Activated CD4-positive, alpha-beta T cell treated with anti-CD3 and anti-CD28 coated beads, Interleukin-2, Interleukin-6, amounts not matched to agents 100 ng/mL and 50 ng/mL, durations not matched to agents 16 hours and 8 hours (primary cell): ENCODE measurements at places on chromosomes 4 and X.

DNA sequence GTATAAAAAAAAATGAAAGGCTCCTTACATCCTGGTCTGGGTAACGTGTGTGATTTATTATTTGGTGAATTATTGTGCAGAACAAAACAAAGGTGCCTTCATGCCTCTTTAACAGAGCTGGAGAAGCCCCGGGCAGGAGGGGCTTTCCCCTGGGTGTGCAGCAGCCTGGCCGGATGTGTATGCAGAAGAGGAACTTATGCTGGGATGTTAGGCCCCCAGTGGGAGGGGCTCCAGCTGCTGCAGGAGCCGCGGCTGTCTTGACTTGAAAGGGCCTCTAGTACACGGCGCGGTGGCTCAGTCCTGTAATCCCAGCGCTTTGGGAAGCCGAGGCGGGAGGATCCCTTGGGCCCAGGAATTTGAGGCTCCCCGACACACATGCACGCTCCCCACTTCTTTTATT is 16.0 kb downstream of the CCNQ start:
- DNase-seq = peak; percentile 61

GRCh38 chr4:86908251-86908657 is 16.0 kb upstream of the C4orf36 start:
- no peak for DNase-seq

DNA sequence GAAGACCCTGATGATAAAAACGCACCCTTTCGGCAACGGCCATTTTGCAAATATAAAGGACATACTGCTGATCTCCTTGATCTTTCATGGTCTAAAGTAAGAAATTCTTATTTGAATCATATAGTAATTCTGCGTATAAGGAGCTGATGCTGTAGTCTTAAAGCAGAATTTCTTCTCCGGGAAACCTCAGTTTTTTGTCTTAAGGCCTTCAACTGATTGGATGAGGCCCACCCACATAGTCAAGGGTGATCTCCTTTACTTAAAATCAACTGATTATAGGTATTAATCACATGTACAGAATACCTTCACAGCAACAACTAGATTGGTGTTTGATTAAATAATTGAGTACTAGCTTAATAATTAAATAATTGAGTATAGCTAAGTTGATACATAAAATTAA is 62.8 kb upstream of the DOCK11 start:
- no peak for DNase-seq

DNA sequence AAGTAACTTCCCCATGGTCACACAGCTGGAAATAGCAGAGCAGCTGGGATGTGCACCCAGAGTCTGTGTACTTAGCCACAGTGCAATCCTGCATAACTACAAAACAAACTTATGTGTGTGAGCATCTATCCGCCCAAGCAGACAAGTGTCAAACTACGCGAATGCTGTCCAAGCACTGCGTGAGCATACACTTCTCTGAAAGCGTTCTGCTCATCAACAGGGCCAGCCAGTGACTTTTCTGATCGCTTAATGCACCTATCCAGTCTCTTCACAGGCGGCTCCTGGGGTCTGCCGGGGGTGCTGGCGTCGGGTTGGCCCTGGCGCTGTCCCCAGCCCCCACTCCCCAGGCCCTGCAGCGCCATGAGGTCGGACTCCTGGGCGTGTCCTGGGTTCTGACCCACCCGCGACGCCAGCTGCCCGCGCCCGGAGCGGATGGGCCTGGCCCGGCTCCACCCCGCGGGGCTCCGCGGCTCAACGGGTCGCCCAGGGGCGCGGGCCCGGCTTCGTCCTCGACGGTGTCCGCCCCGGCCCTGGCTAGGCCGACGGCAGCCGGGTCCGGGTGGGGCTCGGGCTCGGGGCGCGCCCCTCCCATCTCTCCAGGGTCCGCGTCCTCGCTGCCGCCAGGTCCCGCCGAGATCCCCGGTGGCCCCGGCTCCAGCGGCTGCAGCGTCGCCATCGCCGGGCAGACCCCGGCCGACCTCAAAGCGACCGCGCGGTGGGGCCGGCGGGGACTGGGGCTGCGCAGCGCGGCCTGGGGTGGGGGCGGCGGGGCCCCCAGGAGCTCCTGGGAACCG is 1.3 kb upstream of the ZNF141 start:
- DNase-seq = no peak

DNA sequence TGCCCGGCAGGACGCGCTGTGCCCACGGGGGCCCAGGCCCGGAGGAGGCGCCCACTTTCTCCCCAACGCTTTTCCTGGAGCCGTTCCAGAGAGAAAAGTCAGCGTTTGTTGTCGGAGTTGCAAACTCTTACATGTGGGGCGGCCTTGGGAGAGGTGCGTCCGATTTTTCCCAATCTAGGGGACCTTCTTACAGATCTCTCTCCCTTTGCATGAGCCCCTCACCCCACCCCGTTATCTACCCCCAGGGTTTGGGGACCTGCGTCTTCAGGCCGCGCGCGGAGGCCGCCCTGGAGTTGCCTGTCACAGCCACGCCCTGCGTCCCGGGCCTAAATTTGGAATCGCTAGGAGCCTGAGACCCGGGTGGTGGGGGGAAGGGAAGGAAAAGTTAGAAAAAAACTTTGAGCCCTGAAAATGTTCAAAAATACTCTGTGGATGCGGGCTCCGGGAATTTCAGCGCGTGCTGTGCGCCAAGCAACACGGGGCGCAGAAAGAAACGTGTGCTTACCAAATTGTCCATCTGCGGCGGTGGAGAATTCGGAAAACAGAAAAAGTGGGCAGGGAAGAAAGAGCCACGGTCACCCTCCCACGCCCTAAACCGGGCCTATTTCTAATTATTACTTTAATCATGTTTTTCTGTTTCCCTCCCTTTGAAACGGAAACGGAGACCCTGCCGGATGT is 587 bp downstream of the CD99 start:
- DNase-seq = peak; percentile 46

GRCh38 chr4:1356181-1356998 is 9.4 kb downstream of the UVSSA start:
- peak; percentile 53 for DNase-seq

DNA sequence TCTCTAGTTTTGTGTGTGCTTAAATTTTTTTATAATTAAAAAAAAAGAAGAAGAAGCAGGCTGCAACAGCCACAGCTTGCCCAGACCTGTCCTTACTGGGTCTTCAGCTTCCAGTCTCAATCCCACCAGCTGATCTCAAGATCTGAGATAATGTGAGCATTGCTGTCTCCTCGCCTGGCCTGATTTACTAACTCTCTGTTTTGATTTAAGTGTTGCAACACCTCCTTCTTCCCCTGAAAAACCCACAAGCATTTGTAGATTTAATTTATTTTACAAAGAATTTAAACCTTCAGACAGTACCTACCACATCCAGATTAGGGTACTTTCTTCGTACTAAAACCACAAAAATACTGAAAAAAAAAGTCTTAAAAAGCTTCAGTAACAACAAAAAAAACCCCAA is 38.0 kb downstream of the FAM241A start:
- DNase-seq = peak; percentile 28

DNA sequence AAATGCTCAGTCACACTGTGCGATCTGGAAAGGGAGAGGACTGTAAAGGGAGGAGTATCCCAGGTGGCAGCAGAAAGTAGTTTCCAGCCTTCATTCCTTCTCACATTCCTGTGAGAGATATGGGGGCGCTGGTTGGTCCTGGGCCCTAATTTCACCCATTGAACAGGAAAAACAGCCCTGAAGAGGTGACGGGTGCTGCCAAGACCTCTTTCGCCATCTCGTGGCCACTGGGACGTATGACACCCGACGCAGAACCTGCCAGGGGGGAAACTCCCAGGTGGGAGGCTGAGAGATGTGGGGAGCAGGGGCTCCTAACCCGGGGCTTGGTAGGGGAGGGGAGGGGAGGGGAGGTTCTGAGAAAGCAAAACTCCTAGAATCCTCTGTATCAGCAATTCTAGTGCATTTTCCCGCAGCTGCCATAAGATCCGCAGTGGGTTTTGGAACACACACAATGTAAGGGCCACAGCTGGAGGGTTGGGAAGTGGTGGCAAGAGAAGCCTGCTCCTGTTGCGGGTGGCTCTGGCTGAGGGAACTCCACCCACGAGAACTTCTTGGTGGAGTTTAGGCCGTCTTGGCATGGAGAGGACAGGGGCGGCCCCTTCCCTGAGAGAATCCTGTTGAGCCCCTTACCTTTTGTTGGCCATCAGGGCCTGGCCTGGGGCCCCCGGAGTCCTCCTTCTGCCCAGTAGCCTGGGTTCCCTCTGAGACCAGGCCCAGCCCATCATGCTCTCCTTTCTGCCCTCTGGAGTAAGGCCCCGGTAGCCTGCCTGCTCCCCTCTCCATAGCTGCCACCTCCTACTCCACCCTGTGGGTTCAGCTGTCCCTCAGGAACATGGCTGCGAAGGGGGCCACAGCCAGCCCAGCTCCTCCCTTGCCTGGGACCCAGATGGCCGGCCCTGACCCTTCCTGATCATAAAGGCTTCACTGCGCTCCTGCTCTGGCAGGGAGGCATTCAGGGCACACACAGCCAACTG is 134.1 kb downstream of the OR13H1 start:
- DNase-seq = peak; percentile 64

- no peak for DNase-seq
Observed at GRCh38 chr4:189060104-189060503, 880.6 kb upstream of the FRG1 start.

GRCh38 chrX:111372086-111372485 is 39.9 kb downstream of the DCX start:
- DNase-seq = no peak

DNA sequence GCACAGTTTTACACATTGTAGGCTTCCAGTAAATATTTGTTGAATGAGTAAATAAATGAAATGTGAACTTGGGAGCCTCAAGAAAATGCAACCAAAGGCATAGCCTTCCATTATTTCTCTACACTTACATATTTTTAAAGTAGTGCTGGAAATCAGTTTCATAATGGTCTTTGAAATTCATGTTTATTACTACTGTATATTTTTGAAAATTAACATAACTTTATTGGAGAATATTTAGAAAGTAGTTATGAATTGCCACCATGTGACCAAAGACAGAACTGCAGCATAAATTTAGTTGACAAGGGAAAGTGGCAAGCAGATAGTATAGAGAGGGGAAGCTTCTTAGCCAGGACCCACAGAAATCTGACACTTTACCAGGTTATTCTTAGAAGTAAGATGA is 6.4 kb downstream of the TCEAL8 start:
- peak; percentile 13 for DNase-seq

DNA sequence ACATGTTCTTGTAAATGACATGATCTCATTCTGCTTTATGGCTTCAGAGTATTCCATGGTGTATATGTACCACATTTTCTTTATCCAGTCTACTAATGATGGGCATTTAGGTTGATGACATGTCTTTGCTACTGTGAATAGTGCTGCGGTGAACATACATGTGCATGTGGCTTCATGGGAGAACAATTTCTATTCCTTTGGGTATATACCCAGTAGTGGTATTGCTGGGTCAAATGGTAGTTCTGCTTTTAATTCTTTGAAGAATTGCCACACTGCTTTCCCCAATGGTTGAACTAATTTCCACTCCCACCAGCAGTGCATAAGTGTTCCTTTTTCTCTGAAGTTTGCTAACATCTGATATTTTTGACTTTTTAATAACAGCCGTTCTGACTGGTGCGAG is 1080.3 kb downstream of the CCSER1 start:
- no peak for DNase-seq

DNA sequence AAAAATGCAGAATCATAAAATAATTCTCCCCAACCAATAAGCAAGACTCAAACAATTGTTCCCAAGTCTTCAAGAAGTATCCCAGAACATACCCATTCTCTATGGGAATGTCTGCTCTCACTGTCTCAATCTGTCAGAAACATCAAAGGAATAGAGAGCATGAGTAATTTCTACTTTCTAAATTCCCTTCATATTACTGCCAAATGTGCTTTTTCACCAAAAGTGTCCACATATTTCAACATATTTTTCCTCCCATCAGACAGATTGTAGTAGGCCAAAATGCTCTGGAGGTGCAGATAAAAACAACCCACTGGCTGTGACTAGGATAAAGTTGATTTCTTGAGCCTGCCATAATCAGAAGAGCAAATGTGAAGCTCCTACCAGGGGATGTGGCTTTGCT is 692.0 kb upstream of the FAM241A start:
- no peak for DNase-seq
